ENCODE measurements at places on chromosomes 12 and 14.

DNA sequence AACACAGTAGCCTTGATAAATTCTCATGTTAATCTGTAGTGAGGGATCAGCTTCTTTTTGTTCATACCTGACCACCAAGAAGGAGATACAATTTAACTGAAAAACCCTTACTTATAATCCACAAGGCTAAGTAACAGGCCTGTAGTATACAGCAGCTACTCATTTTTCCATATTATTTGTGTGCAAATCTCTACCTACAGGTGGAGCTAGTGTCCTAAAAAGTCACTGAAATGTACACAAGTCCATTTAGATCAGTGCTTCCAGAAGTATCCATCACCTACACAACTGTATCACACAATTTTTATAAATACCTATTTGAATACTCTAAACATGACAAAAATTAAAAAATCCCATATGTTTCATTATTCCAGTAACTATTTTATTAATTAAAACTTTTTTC lies 173.2 kb downstream of the SLC35F4 start:
- DNase-seq: peak; percentile 8

DNA sequence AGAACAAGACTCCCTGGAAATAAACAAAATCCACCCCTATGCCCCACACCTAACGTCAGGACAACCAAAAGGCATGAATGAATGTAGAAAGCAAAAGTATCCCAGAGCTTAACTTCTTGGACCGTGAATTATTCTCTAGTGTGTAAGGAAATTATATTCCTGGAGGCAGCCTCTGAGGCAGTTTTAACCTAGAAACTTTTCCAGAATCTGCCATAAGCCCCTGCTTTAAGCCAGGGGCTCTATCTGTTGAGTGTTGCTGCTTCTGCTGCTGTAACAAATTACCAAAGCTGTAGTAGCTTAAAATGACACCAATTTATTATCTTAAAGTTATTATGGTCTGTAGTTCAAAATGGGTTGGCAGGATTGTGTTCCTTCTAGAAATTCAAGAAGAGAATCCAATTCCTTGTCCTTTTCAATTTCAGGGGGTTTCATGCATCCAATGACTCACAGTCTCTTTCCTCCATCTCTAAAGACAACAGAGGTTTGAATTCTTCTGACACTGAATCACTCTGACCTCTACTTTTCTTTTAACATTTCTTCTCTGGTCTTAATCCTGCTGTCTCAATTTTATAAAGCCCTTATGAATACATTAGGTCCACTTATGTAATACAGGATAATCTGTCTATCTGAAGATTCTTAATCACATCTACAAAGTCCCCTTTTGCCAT lies 242.7 kb downstream of the ATXN7L3B start:
- no peak for DNase-seq

- no peak for DNase-seq
These were observed 226.7 kb downstream of the NPAS3 start for GRCh38 chr14:33165144-33165925.

DNA sequence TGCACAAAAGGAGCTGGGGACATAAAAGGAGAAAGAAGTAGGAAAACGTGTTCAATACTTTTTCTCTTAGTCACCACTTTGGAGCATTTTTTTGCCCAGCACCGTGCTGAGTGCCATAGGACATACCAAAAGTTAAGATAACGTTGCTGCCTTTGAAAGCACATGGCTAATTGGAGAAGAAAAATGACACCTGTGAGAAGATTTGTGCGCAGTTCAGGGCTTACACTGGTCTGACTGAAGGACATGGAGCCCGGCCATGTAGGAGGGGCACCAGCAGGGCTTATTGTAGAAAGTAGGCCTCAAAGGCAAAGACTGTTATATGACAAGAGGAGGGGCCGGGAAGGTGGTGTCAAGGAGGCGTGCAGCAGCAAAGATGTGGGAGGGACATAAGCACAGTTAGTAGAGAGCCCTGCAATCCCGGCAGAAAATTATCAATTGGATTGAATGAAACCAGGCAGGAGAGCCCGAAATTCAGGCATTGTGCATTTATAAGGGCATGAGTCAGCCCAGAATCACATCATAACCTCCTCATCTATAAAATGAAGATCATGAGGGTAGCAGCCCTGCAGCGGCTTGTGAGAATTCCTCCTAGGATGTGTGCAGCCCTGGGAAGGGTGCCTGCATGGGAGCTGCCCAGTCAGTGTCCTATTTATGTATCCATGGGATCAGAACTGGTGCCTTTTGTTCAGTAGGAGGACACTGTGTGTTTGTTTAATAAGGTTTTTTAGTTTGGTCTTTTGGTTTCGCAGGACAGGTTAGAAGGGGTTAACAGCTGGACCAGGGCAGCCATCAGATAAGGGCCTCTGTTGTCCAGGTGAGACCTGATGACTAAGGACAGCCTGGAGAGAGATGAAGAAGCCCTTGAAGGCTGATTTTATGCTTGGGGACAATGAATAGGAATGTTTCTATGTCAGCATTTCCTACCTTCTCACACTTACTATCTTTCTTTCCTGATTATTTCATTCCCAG lies 122.4 kb downstream of the GPR135 start:
- DNase-seq: no peak

DNA sequence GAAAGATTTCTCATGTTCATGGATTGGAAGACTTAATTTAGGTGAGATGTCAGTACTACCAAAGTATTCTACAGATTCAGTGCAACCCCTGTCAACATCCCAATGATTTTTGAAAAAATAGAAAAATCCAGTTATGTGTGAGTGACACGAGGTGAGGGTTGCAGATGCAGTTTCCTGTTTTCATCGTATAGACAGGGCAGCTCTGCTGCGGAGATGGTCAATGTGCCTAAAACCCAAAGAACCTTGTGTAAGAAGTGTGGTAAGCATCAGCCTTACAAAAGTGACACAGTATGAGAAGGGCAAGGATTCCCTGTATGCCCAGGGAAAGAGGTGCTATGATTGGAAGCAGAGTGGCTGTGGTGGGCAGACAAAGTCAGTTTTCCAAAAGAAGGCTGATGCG lies 94.4 kb downstream of the SCAF11 start:
- DNase-seq: no peak

DNA sequence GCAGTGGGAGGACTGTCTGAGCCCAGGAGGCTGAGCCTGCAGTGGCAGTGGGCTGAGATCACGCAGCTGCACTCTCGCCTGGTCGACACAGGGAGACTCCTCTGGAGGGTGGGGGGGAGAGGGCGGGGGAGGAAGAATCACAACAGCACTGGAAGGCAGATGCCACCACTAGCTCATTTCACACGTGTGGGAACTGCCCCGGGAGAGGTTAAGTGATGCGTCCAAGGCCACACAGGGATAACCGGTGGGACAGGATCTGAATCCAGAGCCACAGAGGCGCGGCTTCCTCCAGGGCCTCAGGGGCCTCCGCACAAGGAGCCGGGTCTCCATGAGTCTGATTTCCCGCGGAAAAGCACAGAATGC lies 20.8 kb downstream of the STX2 start:
- DNase-seq: no peak

DNA sequence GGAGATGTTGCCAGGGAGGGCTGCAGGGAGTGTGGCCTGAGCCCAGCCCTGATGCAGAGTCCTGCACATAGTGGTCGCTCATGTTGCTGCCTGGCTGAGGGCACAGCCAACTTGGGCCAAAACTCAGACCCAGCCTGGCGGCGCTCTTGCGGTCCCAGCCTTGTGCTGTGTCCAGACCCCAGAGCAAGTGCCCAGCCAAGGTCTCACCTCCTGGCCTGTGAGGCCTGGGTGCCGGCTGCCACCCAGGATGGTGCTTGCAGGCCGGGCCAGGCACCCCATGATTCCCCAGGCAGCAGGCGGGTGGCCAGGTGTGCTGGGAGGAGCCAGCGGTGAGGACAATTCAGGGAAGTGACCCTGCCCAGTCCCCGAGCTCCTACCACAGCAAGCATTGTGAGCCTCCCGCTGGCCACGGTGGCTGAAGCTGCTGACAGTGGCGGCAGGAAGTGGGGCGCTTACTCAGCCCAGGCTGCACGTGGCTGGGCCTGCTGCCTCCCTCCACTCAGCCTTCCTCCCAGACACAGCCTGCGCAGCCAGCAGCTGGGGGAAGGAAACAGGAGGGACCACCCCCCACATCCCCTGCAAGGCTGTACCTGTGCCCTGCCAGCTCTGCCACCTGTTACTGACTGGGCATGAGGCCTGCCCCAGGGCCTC lies 17.7 kb upstream of the PGF start:
- DNase-seq: no peak

DNA sequence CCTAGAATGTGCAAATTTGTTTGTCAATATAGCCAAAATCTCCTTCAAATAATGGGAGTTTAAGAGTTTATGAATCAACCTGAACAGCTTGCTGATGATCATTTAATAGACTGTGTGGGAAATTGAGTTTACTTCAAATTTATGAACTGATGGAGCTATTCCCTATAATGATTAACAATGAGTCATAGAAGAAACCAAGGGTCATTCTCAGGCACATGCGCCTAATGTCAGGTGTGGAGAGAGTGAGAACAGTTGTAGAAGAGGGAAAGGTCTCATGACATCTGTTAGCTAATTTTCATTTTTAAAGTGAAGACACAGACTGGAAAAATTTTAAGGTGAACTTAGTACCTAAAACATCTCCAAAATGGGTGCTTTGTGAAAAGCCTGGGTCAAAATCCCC lies 191.8 kb downstream of the BMP4 start:
- DNase-seq: no peak

DNA sequence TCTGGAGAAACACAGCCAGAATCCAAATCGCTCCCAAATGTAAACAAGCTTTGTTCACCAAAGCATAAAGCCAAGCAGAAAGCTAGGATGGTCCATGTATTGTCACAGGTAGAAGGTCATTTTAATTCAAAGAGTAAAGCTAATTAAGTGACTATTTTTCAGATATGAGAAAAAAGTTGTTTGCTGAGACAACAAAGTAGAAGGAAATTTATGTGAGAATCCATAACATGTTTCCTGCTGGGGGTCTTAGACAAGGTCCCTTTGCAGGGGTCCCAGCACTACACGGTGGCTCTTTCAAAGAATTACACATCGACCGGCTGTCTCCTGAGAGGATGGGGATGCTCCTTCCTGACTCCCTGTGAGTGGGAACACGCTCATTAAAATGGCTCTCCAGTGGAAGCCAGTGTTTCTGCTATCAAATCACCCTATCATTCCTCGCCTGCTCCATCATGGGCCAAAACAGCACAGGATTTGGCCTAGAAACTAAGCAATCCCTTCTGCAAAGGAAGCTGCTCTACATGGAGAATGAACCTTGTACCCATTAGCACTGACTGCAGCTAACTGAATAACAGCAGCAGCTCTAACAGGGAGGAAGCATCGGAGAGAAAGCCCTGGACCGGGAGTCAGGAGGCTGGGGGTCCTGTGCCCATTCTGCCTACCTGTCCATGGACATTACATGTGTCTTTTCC lies 175.3 kb downstream of the STXBP6 start:
- no peak for DNase-seq

GRCh38 chr14:100692859-100693558 lies 33.7 kb upstream of the DLK1 start:
- no peak for DNase-seq

DNA sequence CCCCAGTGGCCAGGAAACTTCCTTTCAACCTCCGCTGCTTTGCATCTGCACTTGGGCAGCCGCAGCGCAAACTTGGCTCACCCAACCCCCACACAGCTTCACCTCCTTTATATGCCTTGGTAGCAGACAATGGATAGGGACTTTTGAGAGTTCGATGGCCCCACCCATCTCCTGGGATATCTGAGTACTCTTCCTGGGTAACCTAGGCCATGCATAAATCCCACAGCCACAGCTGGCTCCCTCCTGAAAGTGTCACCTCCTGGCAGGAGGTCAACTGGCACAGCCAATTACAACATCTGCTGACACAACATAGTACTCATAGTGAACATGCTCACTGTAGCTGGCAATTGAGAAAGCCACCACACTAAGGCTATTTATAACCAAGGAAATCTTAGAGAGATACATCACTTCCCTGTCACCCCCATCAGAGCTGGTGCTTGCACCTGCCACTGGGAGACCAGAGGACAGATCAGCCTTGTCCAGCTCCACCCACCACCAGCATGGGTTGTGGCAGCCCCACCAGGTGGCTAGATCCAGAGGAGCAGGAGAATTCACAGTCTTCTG lies 410.0 kb downstream of the SYT1 start:
- no peak for DNase-seq

- DNase-seq: no peak
These were observed 135.5 kb downstream of the CRADD start for GRCh38 chr12:93812626-93813025.

DNA sequence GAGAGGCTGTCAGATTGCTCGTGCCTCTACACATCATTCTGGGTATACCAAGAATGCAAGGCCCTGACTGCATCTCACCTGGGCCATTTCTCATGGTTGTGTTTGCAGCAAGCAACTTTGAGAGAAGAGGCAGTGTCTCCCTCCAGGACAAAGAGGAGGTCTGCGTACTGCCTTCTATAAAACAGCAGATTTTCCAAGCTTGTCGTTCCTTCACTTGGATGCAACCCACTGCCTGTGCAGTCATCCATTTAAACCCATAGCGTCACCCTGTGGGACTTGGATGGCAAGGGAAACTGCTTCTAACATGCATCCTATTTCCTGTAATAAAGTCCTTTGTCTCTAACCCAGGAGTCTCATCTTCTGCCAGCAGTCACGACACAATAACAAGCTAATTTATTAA lies 1.3 kb downstream of the POMT2 start:
- DNase-seq: no peak

DNA sequence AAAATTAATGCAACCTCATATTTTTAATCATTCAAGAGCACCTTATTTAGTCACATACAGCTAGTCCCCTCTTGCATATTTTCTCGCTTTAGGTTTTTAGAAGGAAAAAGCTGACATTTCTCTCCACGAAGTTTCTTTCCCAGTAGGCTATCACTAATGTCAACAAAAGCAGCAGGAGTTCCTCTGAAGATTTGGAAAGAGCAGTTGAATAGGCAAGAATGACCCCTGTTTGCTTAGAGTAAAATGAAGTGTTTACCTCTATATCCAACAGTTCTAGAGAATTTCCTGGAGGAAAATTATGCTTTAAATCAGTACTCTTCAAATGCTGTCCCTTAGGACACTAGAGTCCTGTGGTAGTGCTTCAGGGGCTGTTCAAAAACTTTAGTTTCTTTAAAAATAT lies 188.1 kb upstream of the PRKD1 start:
- DNase-seq: no peak

DNA sequence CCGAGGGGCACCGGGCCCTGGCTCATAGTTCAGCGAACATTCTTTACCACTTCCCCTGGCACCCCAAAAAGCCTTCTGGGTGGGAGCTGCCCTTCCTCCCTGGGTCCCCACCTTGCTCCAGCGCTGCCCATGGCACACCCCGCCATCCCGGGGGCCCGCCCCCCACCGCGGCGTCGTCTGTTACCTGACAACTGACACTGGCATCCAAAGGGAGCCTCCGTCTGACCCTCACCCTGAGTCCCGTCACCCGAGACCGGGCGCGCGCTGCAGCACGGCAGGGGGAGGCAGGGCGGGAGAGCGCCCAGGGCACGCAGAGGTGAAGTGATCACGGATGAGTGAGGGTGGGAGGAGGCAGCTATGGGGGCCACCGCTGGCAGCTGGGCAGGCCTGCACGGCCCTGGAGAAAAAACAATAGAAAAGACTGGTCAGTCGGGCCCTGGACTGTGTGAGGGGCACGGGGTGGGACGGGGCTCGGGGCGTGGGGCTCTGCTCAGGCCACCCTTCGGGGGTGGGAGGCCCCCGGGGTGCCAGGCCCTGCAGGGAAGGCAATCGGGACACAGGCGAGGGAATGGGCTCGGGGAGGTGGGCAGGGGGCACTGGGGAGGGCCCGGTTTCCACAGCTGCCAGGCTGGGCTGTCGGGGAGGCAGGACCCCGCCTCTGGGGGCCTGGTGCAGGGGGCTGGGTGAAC lies 40.7 kb downstream of the BCL11B start:
- DNase-seq: no peak

- DNase-seq: no peak
These were observed 150.9 kb downstream of the TTC6 start for GRCh38 chr14:37746140-37746832.

- no peak for DNase-seq
These were observed 37.1 kb upstream of the PLXNC1 start for GRCh38 chr12:94111302-94111701.

All from GM10248 (cell line).